ENCODE measurements at places on chromosomes 1 and 21. TPM values are rescaled to one million over a fixed set of nuclear protein-coding genes. Genes with fewer than 3 reads are reported as not detected.

IGFN1 gene
- not detected for total RNA-seq

- H3K4me1 ChIP-seq: peaks cover 7% of the 10 kb centered on the region
- peaks cover 15% of the 10 kb centered on the region for H3K27me3 ChIP-seq
- no peak for DNase-seq
- H3K36me3 ChIP-seq: peaks cover 11% of the 10 kb centered on the region
- no peak overlapping the region for H3K4me3 ChIP-seq
- no peak overlapping the region for H3K27ac ChIP-seq
Measured at GRCh38 chr1:87866416-87866815, 537.7 kb downstream of the LMO4 start.

- peaks cover 18% of the 10 kb centered on the region for H3K4me1 ChIP-seq
- H3K27ac ChIP-seq: no peak overlapping the region
- DNase-seq: no peak
- no peak overlapping the region for H3K4me3 ChIP-seq
Measured at GRCh38 chr1:58713841-58714240, 14.0 kb upstream of the MYSM1 start.

- no peaks in the 10 kb centered on the region for H3K36me3 ChIP-seq
- H3K27ac ChIP-seq: no peak overlapping the region
- no peak for DNase-seq
- H3K4me3 ChIP-seq: no peak overlapping the region
- no peaks in the 10 kb centered on the region for H3K4me1 ChIP-seq
Measured at GRCh38 chr1:6409053-6409452, 10.7 kb downstream of the HES2 start.

- no peak overlapping the region for H3K4me3 ChIP-seq
- DNase-seq: no peak
- peaks cover 6% of the 10 kb centered on the region for H3K4me1 ChIP-seq
- H3K27ac ChIP-seq: no peak overlapping the region
Measured at GRCh38 chr1:180167021-180167701, 12.5 kb downstream of the QSOX1 start.

Measured in natural killer cell treated with Interleukin-12 subunit alpha and Interleukin-12 subunit beta and Interleukin-15 and Interleukin-18, amount 100 ng/mL, for 72 hours (primary cell).